T-helper 9 cell (primary cell): ENCODE measurements at places on chromosomes 3 and 15.
A peak's percentile ranks its signal among the peaks of the same experiment; 100 is the strongest.

DNA sequence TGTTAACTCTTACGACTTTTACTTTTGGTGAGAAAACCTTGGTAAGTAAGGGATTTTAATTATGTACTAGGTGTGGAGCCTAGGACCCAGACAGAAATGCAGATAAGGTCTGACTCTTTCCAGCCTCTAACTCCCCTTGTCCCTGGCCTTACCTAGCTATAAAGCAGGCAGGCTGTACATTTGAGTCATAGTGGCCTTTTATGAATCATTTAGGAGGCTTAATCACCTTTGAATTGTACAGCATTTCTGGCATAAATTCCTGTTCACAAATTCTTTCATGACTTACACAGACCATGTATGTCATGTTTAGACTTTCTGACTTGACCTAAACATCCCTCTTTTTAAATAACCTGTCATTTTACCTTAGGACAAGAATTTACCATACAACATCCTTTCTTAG, 47.4 kb downstream of the CHCHD4 start:
- no peak for DNase-seq

GRCh38 chr3:28042095-28042635, 199.3 kb upstream of the CMC1 start:
- no peak for DNase-seq

GRCh38 chr3:107142786-107143575, 234.3 kb upstream of the CCDC54 start:
- no peak for DNase-seq

GRCh38 chr15:57418635-57419034, 42.3 kb downstream of the CGNL1 start:
- DNase-seq, result no peak

- no peak for DNase-seq
Measured at GRCh38 chr3:188150982-188151381, 3.0 kb upstream of the LPP start.

- DNase-seq, result no peak
Measured at GRCh38 chr15:66515901-66516322, 10.8 kb downstream of the ZWILCH start.

DNA sequence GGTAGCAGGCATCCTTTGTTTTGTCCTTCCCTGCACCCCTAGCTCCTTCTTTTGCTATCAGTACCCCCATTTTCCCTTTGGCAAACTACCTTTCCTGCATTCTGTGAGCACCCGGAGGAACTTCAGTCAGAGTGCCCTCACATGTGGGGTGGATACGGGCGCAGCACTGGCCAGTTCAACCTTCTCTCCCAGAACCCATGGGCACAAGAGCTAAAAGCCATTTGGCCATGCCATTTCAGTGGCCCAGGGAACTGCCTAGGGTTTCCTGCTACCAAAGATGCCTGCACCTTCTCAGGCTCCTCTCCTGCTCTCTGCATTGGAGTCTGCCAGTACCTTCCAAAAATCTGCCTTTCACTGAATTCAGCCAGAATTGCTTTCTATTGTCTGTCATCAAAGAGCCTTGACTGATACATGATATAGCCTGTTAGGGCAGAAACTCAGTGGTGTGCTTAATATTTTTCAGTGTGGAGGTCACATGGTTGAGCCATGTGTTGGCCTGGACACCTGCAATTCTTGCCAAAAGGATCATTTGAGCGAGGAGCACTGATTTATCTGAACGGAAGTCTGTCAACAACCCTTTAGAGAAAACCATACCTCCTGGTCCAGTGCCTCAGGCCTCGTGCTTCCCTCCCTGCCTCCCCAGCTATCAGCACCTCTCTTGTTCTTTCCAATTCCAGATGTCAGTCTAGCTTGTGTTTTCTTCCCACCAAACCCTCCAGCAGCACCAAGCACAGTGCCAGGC, 27.0 kb upstream of the HHATL start:
- DNase-seq, result no peak

- DNase-seq, result no peak
Measured at GRCh38 chr3:197963019-197963637, 3.1 kb downstream of the LMLN start.

GRCh38 chr3:159137949-159138348, 336.1 kb downstream of the MFSD1 start:
- no peak for DNase-seq

- DNase-seq, result no peak
Measured at GRCh38 chr3:54173371-54173770, 51.0 kb downstream of the CACNA2D3 start.

DNA sequence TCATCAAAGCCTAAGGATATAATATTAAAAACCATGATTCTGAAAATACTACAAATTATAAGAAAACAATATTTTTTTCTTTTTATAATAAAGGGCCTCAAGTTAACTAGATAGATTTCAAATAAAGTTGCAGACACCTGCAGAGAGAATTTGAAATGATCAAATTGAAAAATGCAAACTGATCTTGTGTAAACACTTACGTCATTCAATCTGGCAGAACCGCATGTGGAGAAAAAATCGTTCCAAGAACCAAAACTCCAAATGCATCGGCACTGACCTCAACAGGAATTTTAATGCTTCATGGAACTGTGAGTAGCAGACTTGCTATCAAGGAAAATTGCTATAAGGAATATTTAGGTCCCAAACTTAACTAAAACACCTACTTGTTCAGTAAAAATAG, 17.2 kb downstream of the CPA3 start:
- no peak for DNase-seq

GRCh38 chr3:102682741-102683140, 247.9 kb downstream of the ZPLD1 start:
- DNase-seq, result no peak

DNA sequence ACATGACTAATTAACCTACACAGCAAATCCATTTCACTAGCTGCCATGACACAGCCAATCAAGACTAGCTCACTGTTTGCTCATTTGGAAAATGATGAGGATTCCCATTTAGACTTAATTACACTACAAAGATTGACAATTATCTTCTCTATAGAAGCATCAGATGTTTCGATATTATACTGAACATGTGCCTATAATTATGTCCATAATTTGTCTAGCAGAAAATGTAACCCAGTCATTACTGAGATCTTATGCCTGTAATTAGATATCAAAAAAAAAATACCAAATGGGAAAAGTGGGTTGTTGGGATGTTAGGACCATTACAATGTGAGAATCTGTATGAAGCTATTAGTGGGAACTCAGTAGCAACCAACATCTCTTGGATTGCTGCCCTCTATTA, 344.2 kb upstream of the MCTP2 start:
- DNase-seq, result no peak

- no peak for DNase-seq
Measured at GRCh38 chr15:101351736-101352135, 56.7 kb upstream of the SNRPA1 start.

- DNase-seq, result no peak
Measured at GRCh38 chr15:40567111-40567510, 2.0 kb upstream of the RPUSD2 start.

GRCh38 chr15:50735156-50735555, 30.4 kb downstream of the SPPL2A start:
- DNase-seq, result no peak

DNA sequence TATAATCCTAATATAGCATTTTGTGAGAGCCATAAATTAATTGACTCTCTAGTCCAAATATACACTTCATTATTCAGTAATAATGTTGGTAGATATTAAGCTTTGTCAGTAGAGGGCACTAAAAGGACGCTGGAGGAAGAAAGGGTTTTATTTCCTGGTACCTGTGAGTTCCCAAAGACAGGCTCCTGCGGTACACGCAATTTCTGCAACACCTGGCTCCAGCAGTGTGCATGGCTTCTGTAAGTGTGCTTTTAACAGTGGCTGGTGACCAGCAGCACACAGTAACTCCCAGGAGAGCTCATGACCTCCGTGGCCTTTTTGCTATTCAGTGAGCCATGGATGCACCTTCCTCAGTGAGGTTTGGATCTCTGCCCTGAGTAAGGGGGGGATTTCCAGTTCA, 338.3 kb upstream of the ZNF385D start:
- DNase-seq, result no peak

DNA sequence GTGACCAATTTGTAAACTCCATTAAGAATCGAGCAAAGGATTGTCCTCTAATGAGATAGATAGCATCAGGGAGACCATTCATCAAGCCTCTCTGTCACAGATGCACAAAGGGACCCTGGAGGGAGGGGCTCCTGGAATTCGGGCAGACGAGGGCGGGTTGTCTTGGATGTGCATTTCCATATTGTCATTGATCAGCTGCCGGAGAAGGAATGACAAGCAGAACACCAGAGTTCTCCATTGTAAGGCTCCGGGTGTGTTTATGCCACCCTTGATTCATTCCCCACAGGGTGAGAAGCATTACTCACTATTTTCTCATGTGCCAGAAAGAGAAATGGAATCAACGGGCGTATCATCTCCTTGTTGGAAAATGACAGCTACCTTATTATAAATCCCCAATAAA, 167.5 kb downstream of the EBLN2 start:
- DNase-seq, result no peak

DNA sequence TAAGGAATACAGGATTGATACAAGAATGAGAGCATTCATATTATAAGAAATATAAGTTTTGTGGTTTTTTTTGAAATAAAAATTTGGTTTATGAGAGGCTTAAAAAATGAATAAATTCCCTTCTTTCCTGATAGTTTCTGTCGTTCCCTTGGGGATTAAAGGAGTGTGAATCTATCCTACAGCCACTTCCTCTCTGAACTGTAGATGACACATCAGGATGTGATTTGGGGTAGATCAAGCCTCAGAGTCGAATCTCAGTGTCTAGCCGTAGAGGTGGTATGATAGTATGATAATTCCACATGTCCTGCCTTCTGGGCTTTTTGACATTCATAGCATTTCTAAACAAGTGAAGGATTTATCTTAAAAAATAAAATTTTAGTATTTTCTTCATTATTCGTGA, 343.1 kb downstream of the LPP start:
- DNase-seq, result no peak

DNA sequence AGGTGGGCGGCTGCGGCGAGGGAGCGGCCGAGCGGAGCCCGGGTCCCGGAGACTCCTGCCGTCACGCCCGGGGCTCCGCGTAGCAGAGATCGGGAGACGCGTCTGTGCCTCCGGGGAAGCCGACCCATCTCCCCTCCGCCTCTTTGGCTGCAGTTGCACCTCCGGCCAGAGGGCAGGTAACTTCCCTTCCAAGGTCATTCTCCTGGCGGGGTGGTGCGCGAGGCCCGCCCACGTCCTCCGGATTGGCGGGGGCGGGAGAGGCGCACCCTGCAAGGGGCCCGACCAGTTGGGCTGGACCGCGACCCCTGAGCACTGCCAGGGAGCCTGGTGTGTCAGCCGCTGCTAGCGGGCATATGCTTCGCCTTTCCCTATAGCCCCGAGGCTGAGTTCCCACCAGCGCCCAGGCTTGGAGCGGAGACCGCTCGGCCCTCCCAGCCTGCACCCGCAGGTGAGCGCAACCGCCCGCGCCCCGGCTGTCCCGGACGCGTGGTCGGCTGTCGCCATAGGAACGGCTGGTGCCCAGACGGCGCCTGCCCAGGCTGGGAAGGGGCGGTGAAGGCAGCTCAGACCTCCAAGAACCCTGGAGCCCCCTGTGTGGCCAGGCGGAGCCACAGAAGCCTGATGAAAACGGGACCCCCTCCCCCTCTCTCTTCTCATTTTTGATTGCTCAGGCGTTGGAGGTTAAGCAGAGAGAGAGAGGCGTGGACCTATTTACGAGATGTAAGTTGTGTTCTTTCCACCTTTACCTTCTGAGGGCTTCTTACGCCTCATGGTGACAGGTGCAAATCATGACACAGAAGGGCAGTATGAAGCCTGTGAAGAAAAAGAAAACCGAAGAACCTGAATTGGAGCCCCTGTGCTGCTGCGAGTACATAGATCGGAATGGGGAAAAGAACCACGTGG, 453 bp downstream of the ZDHHC23 start:
- peak; percentile 16 for DNase-seq

DNA sequence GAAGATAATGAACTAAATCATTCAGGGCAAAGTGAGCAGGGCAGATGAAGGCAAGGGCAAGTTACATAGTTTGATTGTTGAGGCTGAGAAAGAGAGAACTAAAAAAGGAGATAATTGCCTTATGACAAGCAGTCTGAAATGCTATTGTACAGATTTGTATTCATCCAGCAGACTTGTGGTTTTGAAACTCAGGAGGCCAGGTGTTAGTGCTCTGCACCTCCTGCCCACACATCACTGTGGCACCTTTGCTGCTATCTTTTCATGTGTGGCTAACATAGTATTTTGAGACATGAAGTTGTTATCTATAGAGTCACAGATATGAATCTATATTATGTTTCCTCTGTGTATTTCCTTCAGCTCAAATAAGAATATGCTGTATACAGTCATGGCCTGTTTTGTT, 24.3 kb upstream of the SUCLG2 start:
- DNase-seq, result no peak

DNA sequence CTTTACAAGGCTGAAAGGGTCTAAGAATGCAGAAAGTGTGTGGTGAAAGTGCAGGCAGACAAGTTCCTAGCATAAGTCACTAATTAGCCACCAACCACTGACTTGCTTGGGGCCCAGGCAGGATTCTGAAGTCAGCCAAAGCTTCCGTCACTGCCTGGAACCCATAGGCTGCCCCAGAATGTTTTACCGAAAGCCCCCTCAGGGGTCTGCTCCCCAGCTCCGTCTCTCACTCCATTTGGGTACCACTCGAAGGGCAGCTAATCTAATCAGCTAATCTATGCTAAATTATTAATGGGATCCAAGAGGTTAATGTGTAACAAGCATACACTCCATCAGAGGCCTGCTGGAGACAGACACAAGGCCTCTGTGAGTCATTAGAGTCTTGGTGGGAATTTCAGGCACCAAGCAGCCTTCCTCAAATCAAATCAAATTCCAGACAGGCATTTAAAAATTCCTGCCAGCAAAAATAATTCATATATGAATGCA, 13.2 kb downstream of the ADAMTS9 start:
- DNase-seq, result no peak

DNA sequence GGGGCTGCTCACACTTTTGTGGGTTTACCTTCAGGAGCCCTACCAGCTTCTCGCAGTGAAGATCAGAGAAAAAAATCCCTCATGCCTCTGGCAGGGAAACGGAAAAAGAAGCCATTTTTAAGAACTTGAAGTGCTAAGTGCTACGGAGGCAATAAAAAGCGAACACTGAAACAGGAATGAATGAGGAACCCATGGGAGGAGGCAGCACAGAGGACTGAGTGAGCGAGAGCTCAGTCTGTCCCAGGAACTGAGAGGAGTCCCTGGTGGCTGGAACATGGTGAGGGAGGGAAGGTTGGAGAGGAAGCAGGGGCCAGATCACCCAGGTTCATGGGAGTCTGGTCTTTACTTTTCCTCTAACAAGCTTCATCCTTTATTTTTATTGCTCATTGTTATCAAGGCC, 228.1 kb upstream of the PROK2 start:
- DNase-seq, result no peak

DNA sequence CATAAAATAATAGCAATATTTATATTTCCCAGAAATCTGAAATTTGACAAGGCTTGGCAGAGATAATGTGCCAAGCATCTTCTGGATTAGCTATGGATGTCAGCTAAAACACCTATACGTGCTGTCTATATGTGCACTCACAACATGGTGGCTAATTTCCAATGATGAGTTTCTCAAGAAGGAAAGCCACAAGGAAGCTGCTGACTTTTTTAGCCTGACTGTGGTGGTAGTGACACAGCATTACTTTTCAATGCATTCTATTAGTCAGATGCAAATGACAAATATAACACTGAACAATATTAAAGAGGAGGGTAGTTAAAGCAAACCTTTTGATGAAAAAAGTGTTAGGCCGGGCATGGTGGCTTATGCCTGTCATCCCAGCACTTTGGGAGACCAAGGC, 101.7 kb upstream of the CCDC54 start:
- no peak for DNase-seq
